ENCODE measurements at places on chromosomes 2 and 18.
A peak's percentile ranks its signal among the peaks of the same experiment; 100 is the strongest.

GRCh38 chr18:23716516-23716915, 27.3 kb downstream of the LAMA3 start:
- peak; percentile 49 for DNase-seq

GRCh38 chr2:88658881-88659537, 31.7 kb upstream of the EIF2AK3 start:
- DNase-seq = no peak

DNA sequence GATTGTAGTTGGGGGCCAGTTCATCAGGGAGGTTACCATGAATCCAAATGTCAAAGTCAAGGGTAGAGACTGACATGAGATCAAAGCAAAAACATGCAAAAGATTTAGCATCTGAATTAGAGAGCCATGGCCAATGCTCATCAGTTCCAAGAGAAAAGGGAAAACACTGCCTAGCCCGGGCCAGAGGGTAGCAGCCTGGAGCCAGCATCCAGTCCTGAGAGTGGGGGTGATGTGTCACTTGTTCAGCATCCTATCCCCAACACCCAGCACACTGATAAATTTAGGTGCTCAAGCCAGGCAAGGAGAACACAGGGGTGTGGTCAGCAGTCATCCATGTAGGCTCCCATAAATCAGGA, 76.9 kb upstream of the PPP1CB start:
- no peak for DNase-seq

DNA sequence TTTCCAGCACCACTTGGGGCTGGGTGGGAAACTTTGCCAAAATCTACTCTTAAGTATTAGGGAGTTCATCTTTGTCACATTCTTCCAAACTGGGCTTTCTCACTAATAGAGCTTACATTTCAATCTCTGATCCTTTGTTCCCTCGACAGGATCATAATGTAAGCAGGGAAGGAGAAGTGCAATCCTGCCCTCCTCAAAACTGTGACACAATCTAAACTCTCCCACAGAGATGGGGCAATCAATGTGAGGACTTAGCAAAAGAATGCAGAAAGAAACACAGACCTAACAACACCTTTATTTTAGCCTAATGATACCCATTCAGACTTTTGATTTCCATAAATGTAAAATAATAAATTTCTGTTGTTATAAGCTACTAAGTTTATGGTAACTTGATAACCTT, 40.8 kb downstream of the DSEL start:
- DNase-seq = no peak

DNA sequence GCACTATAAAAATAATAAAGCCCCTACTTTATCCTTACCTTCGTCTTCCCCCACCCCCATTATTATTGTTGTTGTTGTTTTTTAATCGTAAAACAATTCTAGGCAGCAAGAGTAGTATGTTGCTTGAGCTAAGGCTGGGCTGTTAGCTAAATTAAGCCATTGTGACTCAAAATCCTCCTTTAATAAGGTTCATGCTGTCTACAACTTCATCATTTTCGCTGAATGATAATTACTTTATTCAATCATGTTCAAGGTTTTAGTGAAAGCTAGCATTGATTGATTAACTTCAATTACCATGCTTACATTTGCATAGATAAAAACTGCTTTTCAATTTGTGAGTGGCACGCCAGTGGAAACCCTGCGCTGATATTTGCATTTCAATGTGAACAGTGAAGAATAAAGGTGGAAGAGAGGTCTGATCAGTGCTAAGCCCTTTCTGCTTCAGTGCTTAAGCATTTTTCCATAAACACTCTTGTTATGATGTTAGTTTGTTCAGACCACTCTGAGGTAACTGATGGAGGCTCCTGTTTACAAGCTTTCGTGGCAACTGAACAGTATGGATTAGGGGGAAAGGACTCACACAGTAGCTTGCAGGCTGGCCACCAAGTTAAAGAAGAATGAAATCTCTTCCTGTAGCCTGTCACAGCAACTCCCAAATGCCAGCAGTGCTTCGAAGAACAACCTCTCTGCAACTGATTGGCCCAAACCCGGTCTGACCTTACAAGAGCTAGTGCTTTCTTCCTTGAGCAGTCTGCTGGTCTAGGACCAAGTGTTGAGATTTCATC, 156.8 kb downstream of the GPD2 start:
- no peak for DNase-seq

- DNase-seq = no peak
Measured at GRCh38 chr18:61749031-61749430, 143.8 kb downstream of the RNF152 start.

GRCh38 chr2:226979004-226979403, 143.2 kb downstream of the RHBDD1 start:
- no peak for DNase-seq

DNA sequence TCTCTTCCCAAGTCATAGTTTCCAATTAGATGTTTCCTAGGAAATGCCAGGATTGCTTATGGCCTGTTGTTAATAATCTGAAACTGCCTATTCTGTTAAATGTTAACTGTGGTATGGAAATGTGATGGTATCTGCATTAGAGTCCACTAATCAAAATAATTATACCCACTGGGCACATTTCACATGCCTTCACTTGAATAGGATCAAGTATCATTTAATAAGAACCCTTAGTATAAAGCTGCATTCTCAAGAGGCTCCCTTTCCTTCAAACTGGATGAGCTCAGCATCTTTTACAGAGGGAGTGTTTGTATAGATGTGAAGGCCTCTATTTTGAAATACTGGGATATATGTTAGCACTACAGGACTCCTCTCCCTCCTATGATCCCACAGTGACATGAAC, 477.2 kb upstream of the VRK2 start:
- no peak for DNase-seq

DNA sequence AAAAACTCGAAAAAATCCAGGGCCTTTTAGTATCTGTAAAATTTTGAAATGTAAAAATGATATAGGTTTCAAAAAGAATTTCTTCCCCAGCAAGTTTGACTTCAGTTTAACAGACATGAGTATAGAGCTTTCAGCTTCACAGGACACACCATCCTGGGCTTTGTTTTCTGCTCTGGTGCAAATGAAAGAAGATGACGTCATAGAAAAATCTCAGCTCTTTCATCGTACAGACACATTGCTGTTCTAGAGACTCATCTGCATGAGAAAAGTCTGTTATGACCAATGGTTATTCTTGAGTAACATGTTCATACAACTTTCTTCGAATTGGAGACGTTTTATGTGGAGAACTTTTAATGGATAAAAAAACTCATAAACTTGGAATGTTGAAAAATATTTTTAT, 111.7 kb upstream of the DYNAP start:
- DNase-seq = no peak

- peak; percentile 27 for DNase-seq
Measured at GRCh38 chr2:26298638-26299393, 47.1 kb upstream of the SELENOI start.

DNA sequence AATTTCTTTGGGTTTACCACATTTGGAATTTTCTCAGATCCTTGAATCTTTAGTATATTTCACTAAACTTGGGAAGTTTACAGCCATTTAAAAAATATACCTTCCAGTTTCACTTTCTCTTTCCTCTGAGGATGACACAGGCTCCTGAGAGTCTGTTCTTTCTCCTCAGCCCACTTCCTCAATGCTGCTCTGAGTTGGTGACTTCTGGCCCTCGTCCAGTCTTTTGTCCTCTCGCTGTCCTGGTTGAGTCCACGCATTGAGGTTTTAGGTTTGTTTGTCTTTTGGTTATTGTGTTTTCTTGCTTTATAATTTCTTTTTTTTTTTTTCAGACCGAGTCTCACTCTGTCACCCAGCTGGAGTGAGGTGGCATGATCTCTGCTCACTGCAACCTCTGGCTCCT, 40.7 kb upstream of the GALR1 start:
- DNase-seq = peak; percentile 36

DNA sequence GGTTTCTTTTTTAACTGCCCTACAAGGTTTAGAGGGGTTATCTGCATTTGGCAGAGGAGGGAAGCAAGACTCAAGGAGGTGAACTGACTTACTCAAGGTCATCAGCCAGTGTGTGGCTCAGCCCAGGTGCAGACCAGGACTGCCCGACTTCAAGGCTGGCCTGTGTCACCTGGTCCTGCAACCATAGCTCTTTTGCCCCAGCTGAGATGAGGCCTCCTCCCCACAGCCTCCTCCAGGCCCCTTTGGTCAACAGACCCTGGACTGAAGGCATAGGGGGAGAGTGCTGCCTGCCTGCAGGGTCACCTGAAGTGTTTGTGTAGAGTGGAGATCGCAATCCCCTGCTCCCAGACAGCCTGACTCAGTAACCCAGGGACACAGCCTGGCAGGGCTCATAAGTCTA, 168.5 kb upstream of the GLI2 start:
- DNase-seq = no peak

- DNase-seq = no peak
Measured at GRCh38 chr2:191263050-191263449, 17.8 kb downstream of the MYO1B start.

DNA sequence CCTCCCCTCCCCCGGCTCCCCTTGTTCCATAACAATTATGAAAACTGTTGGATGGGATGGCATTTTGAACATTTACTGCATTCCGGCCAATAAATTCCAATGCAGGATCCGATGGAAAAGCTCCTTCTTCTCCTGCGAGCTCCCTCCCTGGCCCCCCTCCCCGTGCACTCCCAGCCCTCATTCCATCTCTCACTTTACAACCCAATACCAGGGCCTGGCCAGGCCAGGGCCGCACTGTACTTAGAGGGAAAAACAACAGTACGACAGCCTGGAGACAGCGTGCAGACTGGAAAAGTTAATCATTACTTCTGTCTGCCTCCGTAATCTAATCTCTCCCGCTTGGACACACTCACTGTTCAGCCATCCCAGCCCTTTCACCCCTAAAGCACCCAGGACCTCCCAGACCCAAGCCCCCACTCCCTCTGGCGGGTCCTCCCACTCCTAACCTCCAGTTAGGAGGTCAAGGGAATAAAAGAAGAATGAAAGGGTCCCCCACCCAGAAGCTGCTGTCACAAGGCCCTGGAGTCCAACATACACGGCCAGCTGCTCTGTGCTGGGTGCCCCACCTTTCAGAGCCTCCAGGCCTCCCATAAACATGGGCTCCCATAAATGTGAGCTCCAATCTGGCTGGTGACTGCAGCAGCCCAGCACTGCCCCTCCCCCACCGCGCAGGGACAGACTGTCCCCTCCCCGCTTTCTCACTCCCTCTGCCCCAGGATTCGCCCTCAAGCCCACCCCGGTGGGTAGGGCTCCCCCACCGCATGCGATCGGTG, 20.6 kb downstream of the SMAD7 start:
- no peak for DNase-seq

DNA sequence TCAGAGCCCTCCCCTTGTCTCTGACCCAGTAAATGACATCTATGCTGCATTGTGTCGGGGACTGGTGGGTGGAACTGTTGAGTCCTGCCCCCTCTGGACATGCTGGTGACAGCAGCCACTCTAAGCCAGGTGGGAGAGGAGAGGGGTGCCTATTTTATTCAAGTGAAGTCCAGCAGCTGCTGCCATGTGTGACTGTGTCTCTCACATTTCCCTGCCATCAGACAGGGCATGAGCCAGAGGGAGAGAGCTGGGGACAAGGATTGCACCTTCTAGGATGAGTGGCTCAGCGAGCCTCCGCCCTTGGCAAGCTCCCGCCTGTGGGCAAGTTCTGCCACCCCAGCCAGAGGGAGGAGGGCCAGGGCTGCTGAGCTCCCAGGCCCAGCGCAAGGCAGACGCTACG, 13.7 kb downstream of the NGEF start:
- no peak for DNase-seq

- DNase-seq = no peak
Measured at GRCh38 chr2:134178138-134178877, 75.6 kb upstream of the MGAT5 start.

- DNase-seq = no peak
Measured at GRCh38 chr18:58443671-58444070, 185.2 kb downstream of the ALPK2 start.

- DNase-seq = no peak
Measured at GRCh38 chr2:19559596-19560240, 201.3 kb upstream of the OSR1 start.

DNA sequence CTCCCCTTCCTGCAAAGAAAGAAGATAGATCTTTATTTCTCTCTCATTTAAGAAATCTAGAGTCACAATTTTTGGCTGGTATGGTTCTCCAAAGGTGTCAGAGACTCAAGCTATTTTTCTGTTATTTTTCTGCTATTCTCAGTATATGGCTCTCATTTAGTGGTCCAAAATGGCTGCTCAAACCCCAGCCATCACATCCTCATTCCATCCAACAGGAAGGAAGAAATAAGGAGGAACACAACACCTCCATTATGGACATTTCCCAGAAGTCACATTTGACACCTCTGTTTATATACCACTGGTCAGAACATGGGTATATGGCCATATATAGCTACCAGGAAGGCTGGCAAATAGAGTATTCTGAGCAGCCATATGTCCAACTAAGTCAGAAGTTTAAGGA, 7.4 kb upstream of the DDX1 start:
- DNase-seq = no peak

- no peak for DNase-seq
Measured at GRCh38 chr2:39718483-39718882, 52.8 kb downstream of the TMEM178A start.

DNA sequence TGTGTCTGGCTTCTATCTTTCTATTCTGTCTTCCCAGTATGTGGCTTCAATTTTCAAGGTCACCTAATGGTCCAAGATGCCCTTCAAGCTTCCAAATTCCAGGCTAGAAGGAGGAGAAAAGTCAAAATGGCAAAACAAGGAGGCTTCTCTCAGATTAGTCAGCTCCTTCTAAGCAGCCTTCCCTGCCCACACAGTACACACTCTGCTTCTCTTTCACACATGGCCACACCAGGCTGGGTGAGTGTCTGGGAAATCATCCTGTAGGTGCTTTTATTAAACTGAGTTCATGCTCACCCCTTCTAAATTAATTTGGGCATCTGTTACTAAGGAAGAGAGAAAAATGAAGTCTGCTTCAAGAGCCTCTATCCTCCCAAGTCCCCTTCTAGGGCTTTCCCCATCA, 277.2 kb upstream of the MGAT5 start:
- DNase-seq = no peak

- no peak for DNase-seq
Measured at GRCh38 chr2:179857236-179857635, 4.2 kb downstream of the ZNF385B start.

GRCh38 chr2:68384485-68385107, 19.5 kb downstream of the PLEK start:
- DNase-seq = no peak

DNA sequence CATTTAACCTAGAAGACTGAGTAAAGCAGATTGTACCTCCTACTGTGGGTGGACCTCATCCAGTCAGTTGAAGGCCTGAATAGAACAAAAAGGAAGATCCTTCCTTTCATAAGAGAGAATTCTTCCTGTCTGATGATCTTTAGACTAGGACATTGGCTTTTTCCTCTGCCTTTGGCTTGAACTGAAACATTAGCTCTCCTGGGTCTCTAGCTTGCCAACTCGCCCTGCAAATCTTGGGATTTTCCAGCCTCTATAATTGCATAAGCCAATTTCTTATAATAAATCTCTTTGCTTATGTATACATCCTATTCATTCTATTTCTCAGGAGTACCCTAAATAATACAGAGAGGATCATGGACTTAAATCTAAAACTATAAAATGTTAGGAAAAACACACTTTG, 6.2 kb upstream of the KDSR start:
- DNase-seq = no peak

DNA sequence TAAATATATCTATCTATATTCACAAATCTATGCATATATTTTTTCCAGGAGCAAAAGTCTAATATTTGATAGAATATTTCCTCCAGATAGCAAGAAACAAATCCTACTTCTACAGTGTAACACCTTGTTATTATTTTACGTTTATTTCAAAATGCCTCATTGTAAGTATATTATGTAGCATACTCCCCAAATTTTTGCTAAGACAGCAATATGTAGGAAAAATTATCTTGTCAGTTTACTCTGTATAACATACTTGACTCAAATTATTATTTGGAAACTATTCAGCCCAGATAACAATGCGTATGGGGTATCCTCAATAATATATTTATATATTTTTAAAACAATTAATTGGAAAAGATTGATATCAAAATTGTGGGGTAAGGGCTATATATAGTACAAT, 313.2 kb downstream of the NR4A2 start:
- DNase-seq = no peak
